GM03348 (cell line): ENCODE measurements at places on chromosomes 13 and 19.

- DNase-seq, result no peak
These were observed 734.3 kb upstream of the MIR17HG start for GRCh38 chr13:90613076-90613795.

DNA sequence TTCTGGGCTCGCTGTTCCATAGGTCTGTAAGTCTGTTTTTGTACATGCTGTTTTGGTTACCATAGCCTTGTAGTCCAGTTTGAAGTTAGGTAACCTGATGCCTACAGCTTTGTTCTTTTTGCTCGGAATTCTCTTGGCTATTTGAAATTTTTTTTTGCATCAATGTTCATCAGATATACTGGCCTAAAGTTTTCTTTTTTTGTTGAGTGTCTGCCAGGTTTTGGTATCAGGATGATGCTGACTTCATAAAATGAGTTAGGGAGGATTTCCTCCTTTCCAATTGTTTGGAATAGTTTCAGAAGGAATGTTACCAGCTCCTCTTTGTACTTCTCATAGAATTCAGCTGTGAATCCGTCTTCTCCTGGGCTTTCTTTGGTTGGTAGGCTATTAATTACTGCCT lies 397.8 kb upstream of the HTR2A start:
- DNase-seq, result no peak

DNA sequence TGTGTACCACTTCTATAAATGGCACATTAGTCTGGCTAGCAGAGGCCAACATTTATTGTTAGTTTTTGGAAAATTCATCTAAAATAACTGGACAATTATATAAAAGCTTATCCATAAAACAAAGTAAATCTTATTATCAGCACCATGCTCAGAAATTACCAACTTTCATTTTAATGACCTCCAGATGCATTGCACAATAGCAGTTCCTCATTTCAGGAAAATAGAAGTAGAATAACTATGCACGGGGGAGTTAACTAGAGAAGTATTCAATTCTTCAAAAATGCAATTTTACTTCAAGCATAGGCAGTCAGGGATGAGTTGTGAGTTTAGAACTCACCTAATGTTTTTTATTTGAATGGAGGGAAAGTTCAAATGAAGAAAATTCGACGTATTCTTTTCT lies 1023.5 kb downstream of the PCDH17 start:
- no peak for DNase-seq

GRCh38 chr19:3157096-3157845 lies 21.3 kb upstream of the S1PR4 start:
- DNase-seq, result no peak

DNA sequence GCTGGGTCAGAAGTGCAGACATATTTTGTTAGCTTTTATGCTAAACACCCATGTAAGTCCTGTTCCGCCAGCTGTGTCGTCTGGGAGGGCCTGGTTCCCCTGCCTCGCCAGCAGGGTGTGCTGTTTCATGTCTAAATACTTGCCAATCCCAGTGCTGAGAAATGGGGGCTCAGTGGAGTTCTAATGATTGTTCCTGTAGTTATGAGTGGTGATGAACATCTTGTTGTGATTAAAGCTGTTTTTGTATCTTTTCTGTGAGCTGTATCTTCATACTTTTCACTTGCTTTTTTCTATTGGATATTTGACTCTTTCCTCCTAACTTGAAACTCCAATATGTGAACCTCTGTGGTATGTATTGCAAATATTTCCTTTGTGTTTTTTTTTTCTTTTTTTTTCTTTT lies 32.7 kb downstream of the KDM4B start:
- peak; percentile 83 for DNase-seq

- no peak for DNase-seq
These were observed 300.6 kb downstream of the COG6 start for GRCh38 chr13:39956036-39956435.

- DNase-seq, result no peak
These were observed 27.6 kb downstream of the CPT1C start for GRCh38 chr19:49718511-49718910.

DNA sequence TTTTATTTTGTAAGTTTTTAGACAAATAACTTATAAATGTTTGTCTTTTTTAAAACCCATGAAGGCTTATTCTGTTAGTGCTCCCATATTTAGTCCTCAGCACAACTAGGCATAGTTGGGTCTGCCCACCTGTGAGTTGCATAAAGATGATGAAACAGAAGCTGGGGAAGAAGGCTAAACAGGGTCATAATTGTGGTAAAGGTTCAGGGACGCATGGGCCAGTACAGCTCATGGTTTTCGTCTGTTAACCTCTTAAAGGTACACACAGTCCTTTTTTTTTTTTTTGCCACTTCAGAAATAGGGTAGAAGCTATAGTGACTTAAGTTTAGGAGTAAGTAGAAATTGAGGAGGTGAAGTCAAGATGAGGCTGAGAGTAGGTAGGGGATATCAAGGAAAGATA lies 58.3 kb downstream of the TM9SF2 start:
- DNase-seq, result no peak

DNA sequence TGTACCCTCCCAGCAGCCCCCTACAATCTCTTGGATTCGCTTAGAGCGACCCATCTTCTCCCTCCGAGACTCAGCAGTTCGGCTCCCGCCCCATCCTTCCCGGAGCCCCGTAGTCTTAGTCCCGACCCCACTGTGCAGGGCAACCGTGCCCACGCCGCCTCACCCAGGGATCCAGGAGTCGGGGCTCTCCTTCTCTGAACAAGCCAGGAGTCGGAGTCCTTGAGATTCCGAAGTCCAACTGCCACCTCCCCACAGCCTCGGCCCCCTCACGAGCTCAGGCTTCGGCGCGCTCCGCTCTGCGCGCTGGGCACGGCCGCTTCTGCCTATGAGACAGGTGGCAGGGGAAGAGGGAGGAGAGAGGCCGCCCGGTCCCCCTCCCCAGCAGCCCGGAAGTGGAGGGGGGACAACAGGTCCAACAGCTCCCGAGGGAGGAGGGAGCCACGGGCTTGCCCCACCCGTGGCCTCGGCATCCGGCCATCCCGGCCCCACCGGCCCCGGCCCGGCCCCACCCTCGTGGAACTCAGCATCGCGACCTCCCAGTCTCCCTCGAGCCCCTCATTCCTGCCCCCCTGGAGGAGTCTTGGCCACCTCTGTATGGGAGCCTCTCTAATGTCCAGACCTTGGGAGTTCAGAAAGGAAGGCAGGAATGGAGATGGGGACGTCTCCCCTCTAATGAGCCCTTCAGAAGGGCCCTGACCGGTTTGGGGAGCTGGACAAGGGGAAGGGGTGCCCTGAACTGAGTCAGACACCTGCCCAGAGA lies at the start of gene PHLDB3:
PHLDB3 (minus strand) TSS at position 321 of the 760 bp plus-strand sequence. CDS start 628 bp downstream, outside the sequence.
- DNase-seq, result no peak

DNA sequence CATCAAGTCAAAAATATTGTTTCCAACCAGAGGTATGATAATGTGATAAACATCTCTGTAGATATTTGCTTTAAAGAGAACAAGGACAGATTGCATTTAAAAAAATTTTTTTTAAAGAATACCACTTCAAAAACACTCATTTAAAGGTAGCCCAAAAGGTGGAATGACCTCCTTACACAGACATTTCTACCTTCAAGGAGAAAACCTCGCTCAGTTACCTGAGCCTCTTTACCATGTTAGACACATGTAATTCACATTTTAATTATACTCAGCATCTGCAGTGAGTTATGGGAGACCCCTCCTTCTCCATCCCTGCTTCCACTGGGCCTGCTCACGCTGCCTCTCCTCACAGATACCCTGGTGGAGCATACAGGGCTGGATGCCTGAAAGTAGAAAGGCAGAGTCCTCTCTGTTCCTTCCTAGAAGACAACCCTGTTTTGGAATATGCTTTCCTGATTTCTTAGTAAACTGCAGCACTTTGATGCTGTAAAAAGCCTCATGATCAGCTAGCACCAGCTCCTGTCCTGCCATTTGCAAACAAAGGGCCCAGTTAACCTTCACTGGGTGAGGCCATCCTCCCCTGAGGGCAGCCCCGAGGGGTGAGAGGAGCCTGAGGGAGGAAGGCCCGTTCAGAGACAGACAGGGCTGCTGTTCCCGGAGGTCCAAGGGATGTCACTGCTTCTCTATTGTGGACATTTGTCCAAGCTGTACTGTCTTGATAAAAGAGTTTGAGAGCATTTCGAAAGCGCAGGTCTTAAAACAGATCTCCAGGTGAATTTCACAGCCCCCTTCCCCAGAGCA lies 117.8 kb downstream of the IRS2 start:
- DNase-seq, result no peak

- DNase-seq, result no peak
These were observed 83.5 kb upstream of the KCTD15 start for GRCh38 chr19:33713194-33713593.

DNA sequence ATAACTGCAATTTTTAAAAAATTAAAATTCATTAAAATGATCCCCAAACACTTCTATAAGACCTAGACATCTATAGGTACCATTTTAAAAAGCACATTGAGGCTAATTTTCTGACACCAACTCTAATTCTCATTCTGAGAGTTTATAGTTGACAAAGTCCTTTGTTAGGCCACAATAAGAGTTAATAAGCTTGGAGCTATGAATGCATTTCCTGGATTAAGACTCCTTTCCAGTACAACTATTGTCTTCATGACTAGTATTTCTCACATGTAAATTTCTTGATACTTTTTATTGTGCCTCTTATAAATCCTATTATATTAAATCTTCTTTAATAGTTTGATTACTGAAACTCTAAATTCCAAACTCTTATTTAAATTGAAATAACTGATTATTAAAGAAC lies 340.8 kb downstream of the KLF12 start:
- no peak for DNase-seq

DNA sequence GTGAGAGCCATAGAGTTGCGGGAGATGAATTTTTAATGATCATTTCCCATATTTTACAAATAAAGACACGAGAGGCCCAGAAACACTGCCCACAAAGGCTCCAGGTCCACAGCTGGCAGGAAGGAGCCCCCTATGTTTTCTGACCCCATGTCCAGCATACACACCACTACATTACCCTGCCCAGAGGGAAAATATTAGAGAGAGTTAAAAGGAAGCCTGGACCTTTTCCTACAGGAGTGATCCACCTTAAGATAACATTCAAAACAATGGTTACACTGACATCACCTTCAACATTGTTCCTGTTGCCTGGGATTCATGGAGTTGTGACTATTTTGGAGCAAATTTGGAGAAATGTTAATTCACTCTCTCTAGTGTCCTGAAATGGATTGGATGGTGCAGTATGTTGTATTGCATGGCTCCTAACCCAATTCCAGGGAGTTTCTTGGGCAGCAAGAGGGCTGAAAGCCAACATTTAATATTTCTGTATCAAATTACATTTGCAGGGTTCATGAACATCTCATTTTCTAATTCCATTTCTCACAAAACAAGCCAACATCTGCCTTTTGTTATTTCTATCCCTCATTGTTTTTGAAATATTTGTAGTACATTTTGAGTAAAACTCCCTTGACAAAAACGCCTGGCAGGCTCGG lies 172.5 kb downstream of the DLEU7 start:
- DNase-seq, result peak; percentile 33

- no peak for DNase-seq
These were observed 39.3 kb upstream of the IGFL1 start for GRCh38 chr19:46189971-46190888.

DNA sequence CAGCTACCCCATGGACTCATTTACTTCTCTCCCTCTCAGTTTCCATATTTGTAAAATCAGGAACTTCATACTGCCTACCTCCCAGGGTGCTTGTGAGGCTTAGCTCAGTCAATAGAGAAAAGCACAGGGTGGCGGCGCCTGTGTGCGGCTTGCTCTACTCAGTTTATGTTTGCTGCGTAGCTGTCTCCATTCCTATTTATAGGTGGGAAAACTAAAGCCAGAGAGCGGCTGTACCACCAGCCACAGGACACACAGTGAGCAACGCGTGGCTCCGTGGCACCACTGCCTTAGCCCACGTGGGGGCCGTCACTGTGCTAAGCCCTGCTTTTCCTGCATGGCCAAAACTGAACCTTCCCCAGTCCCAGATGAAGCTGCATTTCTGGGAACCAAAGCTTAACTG lies 292.4 kb downstream of the TEX29 start:
- DNase-seq, result no peak

GRCh38 chr19:20385061-20385460 lies 180.5 kb downstream of the ZNF737 start:
- no peak for DNase-seq

DNA sequence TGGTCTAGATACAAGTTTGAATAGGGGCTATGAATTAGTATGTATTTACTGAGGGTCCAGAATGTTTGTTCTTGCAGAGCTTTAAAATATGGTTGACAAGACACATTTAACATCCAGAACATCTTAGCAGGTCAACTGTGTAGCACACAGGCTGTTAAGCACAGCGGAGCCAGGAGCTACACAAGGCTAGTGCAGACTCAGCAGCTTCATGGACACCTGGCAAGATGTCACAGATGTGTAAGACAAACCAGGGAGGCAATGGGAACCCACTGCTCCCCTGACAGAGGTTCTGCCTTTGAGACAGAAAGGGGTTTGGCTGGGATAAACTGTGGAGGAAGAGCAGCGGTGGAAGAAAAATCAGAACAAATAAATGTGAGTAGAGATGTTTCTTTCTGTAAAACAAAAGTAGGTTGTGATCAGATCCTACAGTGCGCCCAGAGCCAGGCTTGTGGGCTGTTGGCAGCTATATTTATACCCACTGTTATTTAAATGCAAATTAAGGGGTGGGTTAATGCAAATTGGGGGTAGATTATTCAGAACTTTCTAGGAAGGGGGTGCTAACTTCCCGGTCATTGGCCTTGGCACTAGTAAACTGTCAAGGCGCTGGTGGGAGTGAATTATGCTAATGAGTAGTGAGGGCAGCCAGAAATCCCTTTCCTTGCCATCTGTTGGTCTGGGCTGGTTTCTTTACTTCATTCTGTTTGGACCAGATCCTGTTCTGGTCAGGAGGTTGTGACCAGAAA lies 33.0 kb downstream of the MIPEP start:
- DNase-seq, result no peak
